ENCODE measurements at places on chromosomes 1 and 21.

- no peak for DNase-seq
Measured at GRCh38 chr1:182444497-182444896, 5.4 kb upstream of the RGSL1 start.

DNA sequence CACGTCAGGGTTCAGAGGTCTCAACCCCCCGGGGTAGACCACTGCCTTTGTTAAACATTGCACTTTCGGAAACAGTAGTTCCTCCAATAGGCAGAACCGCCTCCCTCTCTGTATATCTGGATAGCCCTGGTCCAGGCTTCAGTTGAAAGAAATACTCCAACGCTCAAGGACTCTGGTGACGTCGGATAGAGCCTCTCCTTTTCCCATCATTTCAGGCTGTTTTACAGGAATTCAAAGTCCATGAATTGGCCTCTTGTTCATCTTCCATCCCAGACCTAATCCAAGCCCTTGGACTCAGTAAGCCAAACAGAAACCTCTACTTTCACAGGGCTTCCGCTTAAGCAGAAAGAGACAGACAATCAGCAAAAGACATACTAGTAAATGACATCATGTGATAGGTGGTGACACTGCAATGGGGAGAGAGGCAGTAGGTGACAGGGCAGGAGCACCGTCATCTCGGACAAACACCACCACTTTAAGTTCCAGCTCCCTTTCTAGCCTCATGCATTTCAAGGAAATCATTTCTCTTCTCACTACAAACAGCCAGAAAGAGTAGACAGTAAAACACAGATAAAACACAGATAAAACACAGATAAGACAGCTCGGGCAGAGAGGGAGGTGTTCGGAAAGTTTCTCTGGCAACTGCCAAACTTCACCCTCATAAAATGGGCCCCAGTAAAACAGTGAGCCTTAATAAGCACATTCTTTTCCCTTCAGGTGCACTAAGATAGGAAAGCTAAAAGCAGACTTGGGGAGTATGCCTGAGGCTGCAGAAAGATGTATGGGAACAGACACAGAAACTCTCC lies 2.3 kb upstream of the PLA2G2A start:
- no peak for DNase-seq

- no peak for DNase-seq
Measured at GRCh38 chr1:206814716-206815341, 42.5 kb upstream of the IL10 start.

DNA sequence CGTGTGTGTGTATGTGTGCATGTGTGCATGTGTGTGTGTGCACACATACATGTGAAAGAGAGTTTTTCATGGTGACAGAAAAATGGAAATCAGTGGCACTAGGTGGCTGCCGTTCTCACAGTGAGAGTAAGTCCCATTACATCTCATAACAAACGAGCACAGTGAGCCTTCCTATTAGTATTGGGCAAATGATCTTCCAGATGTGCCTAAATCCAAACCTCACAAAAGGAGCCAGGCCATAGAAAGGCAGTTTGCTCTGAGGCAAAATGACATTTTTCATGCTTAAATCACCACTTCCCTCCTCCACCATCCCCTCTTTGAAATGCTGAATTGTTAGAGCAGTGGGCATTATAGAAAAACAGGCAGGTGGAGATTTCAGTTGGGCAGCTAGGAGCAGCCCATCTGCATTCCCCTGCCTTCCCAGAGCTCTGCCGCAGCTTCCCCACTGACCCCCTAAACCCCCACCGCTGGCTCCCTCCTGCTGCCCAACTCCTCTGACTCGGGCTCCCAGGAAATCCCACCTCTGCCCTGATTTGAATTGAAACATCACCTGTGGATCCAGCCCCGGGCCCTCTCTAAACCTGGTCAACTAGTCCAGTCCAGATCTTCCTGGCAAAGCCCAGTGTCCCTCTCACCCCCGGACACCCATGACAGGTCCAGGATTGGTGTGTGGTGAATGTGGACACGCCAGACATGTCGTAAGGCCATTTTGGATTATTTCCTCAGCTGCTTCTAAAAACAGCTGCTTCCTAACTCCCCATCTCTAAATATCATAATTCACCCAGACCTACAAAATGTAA lies 190.5 kb downstream of the SEC16B start:
- DNase-seq, result no peak

DNA sequence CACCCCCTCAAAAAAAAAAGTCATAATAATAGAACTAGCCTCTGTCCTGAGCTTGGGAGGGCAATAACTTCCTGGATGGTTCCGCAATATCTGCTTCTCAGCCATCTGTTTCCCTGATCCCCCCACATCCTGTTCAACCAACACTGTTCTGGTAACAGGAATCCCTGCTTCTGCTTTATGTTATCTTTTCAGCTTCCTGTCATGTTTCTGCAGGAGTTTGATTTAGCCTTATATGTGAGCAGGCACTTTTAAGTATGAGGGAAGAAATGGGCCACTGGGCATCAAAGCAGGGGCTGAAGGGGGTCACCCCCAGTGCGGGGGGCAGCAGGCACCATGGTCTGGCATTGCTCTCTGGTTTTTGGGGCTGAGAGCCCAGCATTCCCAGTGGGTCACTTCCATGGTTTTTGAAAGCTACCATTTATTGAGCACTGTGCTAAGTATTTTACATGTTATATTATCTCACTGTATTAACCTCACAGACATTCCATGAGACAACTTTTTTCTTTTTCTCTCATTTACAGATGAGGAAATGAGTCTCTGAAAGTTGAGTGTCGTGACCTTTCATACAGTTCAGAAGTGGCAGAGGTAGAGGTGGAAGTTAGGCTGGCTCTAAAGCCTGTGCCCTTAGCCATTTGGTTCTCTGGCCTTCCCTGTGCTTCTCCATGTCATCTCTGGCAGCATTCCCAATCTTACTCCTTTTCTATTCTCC lies 61.9 kb downstream of the DNTTIP2 start:
- DNase-seq, result no peak

Measured in NCI-H1930 (cell line).